8988T (cell line): ENCODE measurements at places on chromosomes 7 and 10.

GRCh38 chr7:113424185-113424817 is 305.9 kb upstream of the SMIM30 start:
- DNase-seq, result no peak

DNA sequence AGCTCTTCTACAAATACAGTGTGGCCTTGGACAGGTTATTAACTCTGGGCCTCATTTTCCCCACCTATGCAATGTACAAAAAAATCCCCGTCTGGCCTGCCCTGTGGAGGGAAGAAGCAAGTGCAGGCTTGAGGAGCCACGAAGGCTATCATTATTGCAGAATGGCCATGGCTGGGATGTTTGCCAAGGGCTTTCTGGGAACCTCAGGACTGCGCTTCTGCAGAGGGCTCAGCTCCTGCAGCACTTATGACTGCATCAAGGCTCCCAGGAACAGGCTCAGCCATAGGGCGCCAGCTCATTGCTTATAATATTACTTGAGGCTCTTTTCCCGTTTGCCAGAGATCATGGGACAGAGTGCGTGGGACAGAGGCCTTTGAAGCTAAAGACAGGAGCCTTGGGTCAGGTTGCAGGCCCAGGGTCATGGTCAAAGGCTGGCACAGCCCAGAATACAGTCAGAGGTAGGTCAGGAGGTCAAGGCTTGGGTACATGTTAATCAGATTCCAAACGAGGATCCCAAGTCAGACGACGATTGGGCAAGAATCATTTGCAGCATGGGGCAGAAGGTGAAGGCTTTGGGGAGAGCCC is 20.6 kb upstream of the C10orf105 start:
- no peak for DNase-seq

GRCh38 chr10:85100495-85100894 is 772.1 kb downstream of the CCSER2 start:
- no peak for DNase-seq

- no peak for DNase-seq
Measured at GRCh38 chr7:20541608-20542349, 73.7 kb upstream of the ABCB5 start.

DNA sequence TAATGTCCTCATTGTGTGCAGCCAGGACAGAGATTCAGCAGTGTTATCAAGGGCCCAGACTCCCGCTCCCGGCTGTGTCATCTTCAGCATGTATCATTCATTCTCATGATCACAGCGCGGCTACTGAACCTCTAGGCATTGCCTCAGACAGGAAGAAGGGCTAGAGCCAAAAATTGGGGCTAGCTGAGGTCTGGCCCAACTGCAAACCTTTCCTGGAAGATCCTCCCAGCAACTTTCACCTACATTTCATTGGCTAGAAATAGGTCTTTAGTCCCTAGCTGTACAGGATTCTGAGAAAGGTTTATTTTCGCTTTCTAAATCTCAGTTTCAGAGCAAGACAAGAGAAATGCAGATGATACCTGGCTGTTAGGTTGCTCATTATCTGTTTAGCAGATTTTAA is 81.9 kb downstream of the CREM start:
- DNase-seq, result no peak

- no peak for DNase-seq
Measured at GRCh38 chr7:44051611-44052220, 7.2 kb downstream of the DBNL start.

DNA sequence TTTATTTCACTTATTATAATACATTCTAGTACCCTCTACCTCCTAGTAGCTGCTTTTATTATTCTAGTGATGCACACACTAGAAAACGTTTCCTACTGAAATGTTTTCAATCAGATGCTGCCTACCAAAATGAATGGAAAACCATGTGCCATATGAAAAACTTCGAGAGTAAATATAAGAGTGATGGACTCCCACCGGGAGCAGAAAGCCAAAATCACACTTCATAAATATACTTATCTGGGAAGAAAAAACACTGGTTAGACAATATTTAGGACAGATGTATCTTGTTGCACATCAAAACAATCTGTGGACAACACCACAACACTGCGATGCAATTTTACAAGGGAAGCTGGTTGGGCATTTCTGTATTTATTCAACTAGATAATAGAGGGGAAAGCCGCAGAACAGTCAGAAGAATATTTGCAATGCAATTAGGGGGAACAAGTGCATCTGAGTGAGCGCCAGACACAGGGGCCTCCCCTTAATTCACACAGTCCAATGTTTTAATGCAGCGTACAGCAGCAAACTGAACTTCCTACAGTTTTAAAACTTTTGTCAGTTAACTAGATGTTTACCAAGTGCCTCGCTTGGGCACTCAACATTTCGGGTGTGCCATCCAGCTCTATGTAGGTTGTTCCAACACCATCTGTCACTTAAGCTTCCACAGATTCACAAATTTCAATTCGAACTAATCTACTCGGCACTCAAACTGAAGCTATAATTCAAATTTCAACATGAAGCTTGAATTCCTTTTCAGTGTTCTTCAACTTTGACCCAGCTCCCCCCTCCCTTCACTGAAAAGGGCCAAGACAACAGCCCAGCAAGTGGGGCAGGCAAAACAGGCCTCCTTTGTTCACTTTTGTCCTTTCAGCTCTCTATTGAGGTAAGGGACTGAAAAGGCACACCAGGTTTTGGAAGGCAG is 7.4 kb downstream of the NRCAM start:
- DNase-seq, result no peak

DNA sequence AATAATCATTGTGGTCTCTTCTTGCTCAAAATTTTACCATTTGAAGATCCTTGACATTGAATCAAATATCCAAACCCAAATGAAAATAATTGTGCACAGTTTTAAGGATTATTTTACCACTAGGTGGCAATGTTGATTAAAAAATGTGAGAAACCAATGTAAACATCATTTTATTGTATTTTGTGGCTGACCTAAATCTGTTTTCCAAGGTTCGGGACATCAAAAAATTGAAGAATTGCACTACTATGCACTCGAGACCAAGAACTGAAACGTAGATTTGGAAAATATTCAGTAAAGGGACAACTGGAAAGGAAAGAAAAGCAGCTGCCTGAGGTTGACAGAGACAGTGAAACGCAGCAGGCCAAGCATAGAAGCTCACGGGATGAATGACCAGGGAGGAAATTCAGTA is 259.3 kb downstream of the SNX13 start:
- DNase-seq, result no peak

DNA sequence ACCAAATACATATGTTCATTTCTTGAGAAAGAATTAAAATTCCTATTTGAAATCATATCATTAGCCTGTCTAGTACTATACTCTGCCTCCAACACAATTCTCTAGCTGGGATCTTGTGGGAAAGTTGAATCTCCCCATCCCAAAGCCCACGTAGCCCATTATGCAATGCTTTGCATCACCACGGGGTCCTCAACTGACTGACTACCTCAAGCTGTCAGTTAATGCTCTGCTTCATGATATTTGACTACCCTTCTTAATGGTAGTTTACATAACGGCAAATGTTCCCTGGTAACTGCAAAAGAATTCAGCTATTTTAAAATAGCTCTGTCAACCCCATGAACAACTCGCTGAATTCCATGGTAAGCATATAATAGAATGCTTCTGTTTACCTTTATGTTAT is 23.3 kb upstream of the PALS2 start:
- DNase-seq, result no peak

- DNase-seq, result no peak
Measured at GRCh38 chr7:20164425-20165145, 52.6 kb downstream of the MACC1 start.

GRCh38 chr7:27640884-27641574 is 21.7 kb downstream of the HIBADH start:
- peak; percentile 16 for DNase-seq

- no peak for DNase-seq
Measured at GRCh38 chr10:89085153-89085552, 94.6 kb downstream of the FAS start.

GRCh38 chr10:25078658-25079431 is 62.4 kb downstream of the THNSL1 start:
- DNase-seq, result no peak

DNA sequence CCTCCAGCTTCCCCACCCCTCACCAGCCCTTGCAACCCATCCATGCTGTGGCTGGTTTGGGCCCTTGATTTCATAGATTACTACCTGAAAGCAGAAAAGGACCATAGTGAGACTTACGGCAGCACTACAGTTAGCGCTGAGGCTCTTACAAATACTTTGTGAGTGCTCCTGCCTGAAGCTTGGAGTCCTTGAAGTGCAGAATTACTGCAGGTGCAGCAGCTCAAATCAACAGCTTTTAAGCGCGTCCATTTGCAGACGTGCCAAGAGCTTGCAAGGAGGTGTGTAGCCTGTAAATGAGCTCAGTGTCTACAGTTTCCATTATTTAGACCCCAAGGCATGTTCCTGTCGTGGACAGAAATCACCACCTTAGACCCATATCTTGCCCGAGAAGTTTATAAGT is 103.0 kb downstream of the CELF2 start:
- no peak for DNase-seq

DNA sequence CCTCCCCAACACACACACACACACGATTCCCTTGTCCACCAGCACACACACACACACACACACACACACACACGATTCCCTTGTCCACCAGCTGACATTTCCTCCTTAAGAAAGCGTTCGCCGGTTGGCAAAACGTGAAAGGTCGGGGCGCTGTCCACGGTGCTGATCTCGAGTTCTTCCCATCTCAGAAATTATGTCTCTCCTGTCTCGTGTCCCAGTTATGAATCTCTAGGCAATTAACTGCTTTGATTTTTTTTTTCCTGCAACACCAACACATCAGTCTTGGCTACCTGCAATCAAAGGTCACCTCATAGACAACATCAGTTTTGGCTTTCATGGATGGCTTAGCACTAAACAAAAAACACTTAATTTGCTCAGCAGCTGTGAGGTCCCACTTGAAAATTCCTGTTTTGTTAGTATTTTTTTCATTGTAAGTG is 1.9 kb downstream of the INA start:
- DNase-seq, result peak; percentile 38

- DNase-seq, result peak; percentile 33
Measured at GRCh38 chr10:124417895-124418725, 613 bp downstream of the OAT start.

DNA sequence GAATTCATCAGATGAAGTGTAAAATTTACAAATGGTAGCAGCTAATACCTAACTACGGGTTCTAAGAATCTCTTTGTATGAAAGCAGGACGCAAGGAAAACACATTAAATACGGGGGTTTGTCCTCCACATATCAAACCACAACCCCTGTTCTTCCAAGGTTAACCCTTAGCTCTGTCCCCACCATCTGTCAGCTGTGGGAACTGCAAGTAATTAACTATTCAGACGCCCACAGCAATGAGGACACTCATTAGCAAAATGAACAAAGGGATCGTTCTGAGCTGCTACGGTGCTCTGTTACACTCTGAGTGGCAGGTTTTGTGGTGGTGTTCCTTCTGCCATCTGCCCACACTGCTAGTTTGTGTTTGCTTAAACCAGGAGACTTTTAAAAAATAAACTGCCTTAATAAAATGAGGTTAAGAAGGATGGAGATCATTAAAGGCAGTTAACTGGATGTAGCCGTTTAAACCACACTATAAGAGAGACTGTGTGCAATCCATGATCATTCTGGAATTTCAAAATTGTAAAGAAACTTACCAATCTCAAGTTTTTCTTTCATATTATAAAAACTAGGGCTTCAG is 51.4 kb downstream of the C10orf67 start:
- DNase-seq, result no peak

- DNase-seq, result no peak
Measured at GRCh38 chr7:19984231-19984632, 210.8 kb upstream of the TMEM196 start.

DNA sequence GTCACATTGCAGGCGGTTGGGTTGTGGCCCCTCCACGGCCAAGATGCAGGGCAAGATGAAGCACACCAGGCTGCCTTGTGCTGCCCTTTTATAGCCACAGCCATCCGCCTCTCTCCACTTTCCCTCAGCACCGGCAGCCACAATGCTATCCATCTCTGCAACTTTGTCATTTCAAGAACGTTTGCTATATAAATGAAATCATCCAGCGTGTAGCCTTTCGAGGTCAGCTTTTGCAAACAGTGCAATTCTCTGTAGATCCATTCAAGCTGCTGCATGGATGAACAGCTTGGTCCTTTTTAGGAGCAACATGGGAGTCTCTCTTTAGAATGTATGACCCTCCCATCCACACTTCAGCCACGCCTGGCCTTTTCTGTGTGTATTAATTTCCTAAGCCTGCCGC is 6.4 kb upstream of the IL15RA start:
- no peak for DNase-seq

DNA sequence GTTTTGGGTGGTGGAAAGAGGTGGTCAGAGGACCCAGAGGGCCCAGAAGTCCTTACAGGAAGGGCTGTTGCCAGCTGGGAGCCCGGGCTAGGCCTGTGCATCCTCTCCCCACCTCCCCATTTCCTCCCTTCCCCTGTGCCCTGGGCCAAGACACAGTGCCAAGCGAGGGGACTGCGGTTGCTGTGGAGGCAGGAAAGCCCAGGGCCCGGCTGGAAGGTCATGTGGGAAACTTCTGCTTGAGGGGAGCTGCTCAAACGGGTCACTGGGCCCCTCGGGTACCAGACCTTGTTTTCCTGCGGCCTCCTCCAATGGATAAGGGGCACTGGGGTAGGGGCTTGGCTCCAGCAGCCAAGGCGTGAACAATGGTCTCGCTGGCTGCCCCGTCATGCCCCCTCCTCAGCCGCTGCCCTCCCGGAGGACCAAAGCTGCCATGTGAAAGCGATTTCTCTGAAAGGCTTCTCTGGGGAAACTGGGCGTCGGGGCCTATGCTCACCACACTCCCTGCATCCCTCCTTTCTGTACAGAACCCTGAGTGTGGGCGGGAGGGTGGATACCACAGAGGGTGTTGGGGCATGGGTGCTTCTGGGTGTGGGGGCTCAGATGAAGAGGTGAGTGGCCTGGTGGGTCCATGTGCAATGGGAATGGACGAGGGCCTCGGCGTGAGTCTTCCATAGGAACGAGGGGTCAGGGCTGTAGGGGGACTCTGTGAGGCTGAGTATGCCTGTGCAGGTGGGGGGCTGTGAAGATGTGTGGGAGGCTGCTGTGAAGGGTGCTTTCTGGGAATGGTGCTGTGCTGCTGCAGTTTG is 135.3 kb downstream of the PTPN20 start:
- DNase-seq, result no peak

DNA sequence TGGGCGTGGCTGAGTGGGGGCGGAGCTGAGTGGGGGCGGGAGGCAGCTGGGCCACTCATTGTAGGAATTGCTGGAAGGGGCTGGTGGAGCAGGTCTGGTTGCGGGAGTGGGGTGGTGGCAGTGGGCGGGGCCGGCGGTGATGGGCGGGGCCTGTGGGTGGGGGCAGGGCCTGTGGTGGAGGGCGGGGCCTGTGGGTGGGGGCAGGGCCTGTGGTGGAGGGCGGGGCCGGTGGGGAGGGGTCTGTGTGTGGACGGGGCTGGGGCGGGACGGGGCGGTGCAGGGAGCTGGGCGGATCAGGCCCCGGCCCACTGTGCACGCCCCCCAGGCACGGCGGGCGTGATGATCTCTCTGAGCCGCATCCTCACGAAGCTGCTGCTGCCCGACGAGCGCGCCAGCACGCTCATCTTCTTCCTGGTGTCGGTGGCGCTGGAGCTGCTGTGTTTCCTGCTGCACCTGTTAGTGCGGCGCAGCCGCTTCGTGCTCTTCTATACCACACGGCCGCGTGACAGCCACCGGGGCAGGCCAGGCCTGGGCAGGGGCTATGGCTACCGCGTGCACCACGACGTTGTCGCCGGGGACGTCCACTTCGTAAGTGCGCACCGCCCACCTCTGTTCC is 14.0 kb downstream of the SLC29A4 start:
- DNase-seq, result no peak

GRCh38 chr10:15879663-15880062 is 19.4 kb upstream of the MINDY3 start:
- DNase-seq, result no peak
